ENCODE measurements at places on chromosomes 16 and 17.

- no peak for DNase-seq
Measured at GRCh38 chr17:67647482-67647881, 70.3 kb upstream of the NOL11 start.

- DNase-seq = no peak
Measured at GRCh38 chr17:47810200-47810821, 11.3 kb downstream of the OSBPL7 start.

- no peak for DNase-seq
Measured at GRCh38 chr17:39271546-39271945, 45.8 kb upstream of the STAC2 start.

- DNase-seq = no peak
Measured at GRCh38 chr16:23055481-23055880, 93.8 kb downstream of the USP31 start.

DNA sequence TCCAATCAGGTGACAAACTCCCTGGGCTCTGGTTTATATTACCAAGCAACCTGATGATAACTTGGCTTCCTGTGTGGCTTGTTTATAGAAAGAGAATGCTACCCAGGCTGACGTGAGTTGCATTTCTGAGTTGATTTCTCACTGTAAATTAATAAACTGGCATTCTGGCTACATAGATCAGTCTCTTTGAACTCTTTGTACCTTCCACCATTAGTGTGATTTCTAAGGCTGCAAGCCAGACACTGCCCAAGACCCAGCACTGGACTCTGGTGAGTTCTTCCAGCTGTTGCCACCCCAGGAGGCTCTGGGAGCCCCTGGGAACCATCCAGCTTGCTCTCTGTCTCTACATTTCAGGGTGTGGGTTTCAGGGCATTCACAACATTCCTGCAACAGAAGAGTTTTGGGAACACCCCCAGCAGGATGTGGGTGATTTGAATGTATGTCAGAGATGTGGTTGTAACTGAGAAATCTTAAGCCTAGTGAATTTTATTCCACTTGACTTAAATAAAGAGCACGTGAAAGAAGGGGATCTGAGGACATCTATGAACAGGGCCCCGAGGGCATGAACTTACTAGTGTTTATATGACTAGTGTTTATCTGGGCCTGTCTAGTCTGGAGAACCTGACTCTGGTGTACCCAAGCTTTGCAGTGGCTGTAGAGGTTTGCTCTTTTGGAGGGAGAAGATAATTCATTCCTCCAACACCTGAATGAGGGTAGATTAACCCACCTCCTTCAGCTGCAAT, 30.3 kb upstream of the LRRC37A start:
- no peak for DNase-seq

DNA sequence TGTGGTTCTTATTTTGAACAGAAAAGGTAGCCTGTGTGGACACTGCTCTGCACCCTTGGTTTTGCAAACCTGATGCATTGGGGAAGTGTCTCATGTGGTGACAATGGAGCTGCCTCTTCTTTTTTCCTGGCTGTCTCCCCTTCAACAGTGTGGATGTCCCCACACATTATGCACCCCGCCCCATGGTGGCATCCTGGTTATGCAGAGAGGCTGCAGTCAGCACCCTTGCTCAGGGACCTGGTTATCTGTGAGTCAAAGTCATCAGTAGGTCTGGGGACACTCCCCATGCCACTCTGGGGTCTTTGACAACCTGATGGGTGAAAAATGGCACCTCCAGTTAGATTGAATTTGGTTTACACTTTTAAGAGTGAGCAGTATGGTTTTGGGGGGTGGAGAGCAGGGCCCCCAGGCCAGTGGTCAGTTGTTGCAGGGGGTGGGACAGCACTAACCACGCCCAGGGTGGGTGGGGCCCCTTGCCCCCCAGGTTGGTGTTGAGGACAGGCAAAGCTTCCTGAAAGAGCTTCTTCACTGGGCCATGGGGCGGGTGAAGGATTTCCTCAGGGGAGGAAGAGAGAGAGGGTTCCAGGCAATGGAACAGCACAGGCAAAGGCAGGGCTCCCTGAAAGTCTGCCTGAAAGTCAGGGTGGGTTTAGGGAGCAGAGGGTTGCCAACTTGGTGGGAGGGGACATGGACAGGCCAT, 24.6 kb upstream of the KCNJ12 start:
- no peak for DNase-seq

DNA sequence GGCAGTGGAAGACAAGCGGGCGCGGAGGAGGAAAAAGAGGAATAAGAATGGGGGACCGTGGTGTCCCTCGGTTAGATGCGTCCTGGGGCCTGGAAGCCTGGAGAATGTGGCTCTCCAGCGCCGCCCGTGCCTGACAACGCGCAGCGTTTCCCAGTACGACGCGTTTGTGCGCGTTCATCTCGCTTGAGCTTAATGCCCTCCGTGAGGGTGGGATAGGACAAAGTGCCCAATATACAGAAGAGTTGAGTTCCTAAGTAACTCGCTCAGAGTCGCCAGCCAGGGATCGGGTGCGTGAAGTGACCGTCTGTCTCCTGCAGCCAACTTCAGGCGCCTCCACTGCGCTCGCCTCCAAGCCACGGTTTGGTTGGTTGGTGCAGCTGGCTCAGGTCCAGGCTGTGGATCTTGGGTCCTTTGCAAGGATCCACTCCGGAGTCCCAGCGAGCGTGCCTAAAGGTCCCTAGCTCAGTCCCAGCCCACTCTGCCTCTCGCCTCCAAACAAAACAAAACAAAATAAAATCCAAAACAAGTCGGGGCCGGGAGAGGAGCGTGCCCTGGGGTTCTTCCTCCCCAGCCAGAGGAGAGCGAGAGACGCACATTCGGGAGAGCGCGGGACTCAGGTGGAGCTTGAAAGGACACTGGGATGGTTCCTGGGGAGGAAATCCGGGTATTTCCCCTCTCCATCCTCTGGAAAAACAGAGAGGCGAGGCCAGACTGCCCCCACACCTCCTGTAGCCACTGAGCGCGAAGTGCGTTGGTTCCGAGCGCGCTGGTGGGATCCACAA, 974 bp downstream of the GALR2 start:
- DNase-seq = peak; percentile 36

DNA sequence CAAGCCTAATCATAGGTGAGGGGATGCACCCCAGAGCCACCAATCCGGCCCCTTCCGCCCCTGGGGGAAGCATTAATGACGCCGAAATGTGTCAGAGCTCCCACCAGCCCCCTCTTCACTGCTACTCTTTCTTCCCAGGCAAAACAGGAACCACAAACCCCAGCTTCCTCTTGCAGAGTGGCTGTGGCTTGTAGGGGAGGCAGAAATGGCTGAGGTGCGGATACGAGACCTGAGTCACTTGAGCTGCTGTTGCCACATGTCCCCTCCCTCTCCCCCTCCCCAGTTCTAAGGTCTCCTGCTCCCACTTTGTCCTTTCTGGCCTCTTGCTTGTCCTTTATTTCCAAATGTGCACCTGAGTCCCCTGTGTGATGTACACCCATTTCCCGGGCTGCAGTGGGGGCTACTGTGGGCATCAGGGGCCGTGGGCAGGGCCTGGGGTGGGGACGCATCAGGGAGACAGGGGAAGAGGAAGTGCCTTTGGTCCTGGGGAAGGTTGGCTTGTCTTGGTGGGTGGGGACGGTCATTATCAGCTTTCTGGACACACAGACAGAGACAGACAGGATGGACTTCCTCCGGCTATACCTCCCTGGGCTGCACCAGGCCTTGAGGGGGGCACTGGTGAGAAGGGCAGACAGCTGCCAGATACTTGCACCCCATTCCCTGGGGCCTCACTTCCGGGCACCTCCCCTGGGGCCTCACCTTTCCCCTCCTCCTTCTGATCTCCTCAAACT, at the start of gene APOBR:
APOBR (plus strand) TSS at position 523 of the 731 bp plus-strand sequence; CDS start at position 562, 39 bp downstream.
- DNase-seq = peak; percentile 99

GRCh38 chr16:72889616-72890582, 158.0 kb downstream of the ZFHX3 start:
- DNase-seq = no peak

DNA sequence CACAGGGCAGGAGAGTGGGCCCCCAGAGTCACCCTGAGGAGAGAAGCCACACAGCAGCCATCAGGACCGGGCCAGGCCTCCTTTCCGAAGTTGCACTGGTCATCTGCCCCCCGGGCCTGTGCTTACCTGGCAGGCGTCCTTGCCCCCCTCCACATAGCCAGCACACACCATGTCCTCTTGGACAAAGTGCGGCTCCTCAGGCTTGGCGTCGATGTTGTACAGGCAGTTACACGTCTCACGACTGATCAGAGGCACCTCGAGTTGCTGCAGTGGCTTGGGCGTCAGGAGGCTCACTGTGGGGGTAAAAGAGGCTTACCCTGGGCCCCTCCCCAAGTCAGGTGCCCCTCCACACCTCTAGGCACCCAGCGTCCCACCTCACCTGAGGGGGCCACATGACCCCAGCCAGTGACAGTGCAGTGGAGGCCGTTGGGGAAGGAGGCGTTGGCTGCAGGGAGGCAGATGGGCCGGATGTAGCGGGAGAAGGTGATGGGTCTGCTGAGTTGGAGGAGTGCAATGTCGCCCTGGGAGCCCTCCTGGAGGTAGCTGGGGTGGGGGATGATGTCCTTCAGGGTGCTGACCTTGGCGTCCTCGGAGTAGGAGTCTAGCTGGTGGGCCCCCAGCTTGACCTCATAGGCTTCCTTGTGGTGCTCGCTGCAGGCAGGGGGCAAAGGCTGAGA, 3.1 kb downstream of the PRSS8 start:
- no peak for DNase-seq

- no peak for DNase-seq
Measured at GRCh38 chr16:76197900-76198299, 79.3 kb upstream of the CNTNAP4 start.

DNA sequence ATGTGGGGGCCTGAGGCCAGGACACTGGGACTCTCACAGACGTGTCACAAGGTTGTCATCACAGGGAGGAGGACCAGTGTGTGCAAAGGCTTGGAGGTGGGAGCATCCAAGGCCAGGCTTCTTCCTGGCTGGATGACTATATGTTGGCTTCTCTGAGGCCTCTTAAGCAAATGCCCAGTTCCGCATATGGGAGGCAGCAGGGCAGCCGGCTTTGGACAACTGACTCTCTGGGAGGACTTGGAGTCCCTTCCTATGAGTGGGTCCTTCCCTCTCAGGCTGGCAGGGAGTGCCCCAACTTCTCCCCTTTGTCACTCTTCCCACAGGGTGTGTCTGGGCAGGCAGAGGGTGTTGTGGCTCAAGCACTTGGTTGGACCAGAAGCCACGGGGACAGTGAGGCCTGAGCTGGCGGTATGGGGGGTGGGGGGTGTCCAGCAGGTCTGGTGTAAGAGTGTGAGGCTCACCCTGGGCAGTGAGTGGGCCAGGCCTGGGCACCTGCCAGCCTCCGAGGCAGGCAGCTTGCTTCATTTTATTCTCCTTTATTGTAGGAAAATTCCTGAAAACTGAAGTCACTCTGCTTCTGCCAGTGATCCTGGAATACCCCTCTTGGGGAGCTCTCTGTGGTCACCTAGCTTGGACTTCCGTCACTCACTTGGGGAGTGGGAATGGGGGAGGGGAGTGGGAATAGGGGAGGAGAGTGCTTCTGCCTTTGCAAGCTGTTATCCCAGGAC, 14.9 kb downstream of the ADGRG1 start:
- no peak for DNase-seq

- DNase-seq = no peak
Measured at GRCh38 chr16:75264457-75264998, 13.1 kb upstream of the BCAR1 start.

- no peak for DNase-seq
Measured at GRCh38 chr17:74757931-74758847, 9.8 kb downstream of the NHERF1 start.
